ENCODE measurements at places on chromosomes 12 and 14. TPM values are rescaled to one million over a fixed set of nuclear protein-coding genes. Genes with fewer than 3 reads are reported as not detected.

DNA sequence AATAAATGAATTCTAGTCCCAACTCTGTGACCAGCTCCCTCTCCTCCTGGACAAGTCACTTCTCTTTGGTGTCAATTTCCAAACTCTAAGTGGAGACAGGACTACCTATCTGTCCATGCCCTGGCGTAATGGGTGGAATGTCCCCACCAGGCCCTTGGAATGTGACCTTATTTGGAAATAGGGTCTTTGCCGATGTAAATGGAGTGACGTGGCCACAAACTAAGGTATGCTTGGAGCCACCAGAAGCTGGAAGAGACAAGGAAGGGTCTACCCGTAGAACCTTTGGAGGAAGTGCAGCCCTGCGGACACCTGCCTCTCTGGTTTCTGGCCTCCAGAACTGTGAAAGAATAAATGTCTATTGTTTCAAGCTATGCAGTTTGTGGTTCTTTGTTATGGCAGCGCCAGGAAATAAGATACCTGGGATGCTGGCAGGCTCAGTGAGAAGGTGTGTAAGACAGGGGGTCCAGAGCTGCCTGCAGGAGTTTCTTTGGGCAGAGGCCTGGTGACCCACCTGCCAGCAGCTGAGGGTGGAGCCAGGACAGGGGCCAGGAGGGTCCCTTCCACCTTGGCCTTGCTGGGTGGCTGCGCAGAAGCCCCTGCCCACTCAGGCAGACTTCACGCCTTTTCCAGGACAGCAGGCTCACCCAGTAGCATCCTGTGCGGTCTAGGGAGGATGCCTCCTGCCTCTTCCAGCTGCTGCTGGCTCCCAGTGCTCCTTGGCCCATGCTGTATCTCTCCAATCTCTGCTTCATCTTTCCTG is 45.8 kb downstream of the ARL6IP4 start:
- H3K36me3 ChIP-seq: no peaks in the 10 kb centered on the region
- H3K27me3 ChIP-seq: no peaks in the 10 kb centered on the region
- no peak overlapping the region for H3K27ac ChIP-seq

DNA sequence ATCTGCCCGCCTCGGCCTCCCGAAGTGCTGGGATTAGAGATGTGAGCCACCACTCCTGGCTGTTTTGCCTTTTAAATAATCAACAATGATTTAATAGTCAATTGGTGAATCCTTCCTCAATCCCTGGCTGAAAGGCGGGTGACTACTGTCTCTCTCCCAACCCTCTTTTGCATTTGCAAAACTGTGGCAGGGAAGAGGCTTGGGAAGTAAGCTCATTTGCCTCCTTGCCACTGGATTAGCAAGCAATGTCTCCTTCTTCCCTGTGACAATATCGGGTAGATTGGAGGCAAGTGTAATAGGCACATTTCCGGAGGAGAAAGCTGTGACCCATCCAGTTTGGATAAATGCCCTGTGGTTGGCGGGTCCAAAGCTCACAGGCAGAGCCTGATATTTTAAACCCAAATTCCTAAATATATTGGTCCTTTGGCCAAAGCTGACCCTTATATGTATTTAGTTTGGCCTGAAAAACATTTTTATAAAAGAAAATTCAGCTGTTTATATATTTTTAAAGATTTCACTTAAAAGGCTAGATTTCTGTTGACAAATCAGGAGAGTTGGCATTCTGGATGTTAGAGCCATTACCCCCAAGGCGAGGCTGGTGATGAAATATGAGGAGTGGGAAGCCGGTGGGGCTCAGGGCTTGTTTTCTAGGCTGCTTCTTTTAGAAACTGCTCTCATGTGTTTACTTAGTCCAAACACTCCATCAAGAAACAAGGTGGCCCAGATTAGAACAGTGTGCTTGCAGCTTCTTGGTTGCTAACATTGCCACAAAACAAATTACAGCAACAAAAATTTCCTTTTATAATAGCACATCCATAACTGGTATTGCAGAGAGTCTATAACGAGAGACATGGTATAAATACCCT is 646.9 kb upstream of the TMEM132C start:
- no peaks in the 10 kb centered on the region for H3K4me1 ChIP-seq
- H3K36me3 ChIP-seq: no peaks in the 10 kb centered on the region
- DNase-seq: no peak
- no peak overlapping the region for H3K27ac ChIP-seq
- no peaks in the 10 kb centered on the region for H3K27me3 ChIP-seq

- H3K36me3 ChIP-seq: peaks cover 10% of the 10 kb centered on the region
- H3K4me1 ChIP-seq: peaks cover 3% of the 10 kb centered on the region
- DNase-seq: no peak
- H3K27ac ChIP-seq: no peak overlapping the region
- no peaks in the 10 kb centered on the region for H3K27me3 ChIP-seq
Observed at GRCh38 chr12:59689776-59690175, 93.9 kb downstream of the SLC16A7 start.

GRCh38 chr14:76146976-76147375 is 4.7 kb upstream of the GPATCH2L start:
- no peaks in the 10 kb centered on the region for H3K36me3 ChIP-seq
- no peak overlapping the region for H3K4me3 ChIP-seq

DNA sequence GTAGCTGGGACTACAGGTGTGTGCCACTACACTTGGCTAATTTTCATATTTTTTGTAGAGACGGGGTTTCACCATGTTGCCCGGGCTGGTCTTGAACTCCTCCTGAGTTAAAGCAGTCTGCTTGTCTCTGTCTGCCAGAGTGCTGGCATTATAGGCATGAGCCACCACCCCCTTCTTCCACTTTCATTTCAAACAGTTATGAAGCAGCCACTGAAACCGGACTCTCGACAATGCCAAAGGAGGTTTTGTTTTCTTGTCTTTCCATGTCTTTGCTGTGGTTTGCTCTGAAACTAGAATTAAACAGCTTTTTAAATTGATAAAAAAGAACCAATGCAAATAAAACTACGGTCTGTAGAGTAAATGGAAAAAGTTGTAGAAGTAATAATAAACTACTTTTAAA is 30.4 kb downstream of the RAP1B start:
- H3K4me3 ChIP-seq: peak overlapping the region; percentile 59
- H3K27me3 ChIP-seq: no peaks in the 10 kb centered on the region
- H3K27ac ChIP-seq: peak overlapping the region; percentile 67
- H3K36me3 ChIP-seq: peaks cover 36% of the 10 kb centered on the region
- peaks cover 89% of the 10 kb centered on the region for H3K4me1 ChIP-seq

DNA sequence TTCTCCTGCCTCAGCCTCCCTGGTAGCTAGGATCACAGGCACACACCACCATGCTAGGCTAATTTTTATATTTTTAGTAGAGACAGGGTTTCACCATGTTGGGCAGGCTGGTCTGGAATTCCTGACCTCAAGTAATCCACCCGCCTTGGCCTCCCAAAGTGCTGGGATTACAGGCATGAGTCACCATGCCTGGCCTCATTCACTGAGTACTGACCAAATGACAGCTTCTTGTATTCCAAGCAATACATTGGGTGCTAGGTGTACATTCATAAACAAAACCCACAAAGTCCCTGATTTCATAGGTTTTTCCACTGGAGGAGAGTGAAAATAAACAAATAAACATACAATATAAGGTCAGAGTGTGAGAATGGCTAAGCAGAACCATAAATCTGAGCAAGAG is 136.3 kb downstream of the HELB start:
- H3K4me3 ChIP-seq: no peak overlapping the region
- H3K4me1 ChIP-seq: no peaks in the 10 kb centered on the region
- H3K27me3 ChIP-seq: no peaks in the 10 kb centered on the region
- no peaks in the 10 kb centered on the region for H3K36me3 ChIP-seq

PELI2 gene
- 3.4 TPM for total RNA-seq

GRCh38 chr14:66629499-66629898 is 121.6 kb downstream of the GPHN start:
- no peaks in the 10 kb centered on the region for H3K27me3 ChIP-seq
- no peak overlapping the region for H3K27ac ChIP-seq
- H3K4me3 ChIP-seq: no peak overlapping the region
- no peak for DNase-seq

DYNLL1 gene
- 137 TPM for total RNA-seq

DNA sequence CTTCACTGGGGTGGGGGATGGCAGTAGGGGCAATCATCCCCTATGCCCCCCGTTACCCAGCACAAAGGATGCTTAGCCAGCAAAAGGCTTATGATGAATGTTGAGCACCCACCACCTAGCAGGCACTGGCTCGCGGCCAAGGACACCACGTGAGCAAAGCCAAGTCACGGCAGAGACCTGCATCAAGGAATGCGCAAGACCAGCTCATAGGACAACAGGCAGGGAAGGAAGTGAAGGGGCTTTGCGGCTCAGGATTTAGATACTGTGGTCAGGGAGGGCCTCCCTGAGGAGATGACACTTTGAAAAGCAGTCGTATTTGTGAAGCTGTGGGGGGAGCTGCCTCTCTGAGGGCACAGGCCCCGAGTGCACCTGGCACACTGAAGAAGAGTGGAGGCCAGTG is 32.8 kb downstream of the SH2B3 start:
- H3K27me3 ChIP-seq: no peaks in the 10 kb centered on the region
- H3K27ac ChIP-seq: peak overlapping the region; percentile 88
- H3K4me1 ChIP-seq: peaks cover 91% of the 10 kb centered on the region
- H3K4me3 ChIP-seq: peak overlapping the region; percentile 32
- H3K36me3 ChIP-seq: peaks cover 56% of the 10 kb centered on the region
- DNase-seq: peak; percentile 86

A2M gene
- total RNA-seq: not detected

DNA sequence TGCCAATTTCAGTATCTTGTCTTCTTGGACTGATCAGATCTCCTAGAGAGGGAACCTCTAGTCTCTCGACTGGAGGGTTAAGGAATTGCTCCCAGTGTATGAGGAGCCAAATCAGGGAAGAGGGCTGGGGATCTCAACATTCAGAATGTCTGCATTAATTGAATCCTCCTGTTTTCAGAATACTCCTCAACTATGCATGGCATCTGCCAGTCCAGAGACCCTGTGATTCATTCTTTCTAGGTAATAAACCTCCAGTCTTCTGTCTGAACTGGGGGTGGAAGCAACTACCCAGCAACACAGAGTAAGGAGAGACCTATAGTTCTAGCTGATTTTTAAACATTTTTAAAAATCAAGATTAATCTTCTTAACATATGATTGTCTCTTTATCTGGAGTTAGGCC is 92.7 kb downstream of the AKAP6 start:
- H3K36me3 ChIP-seq: no peaks in the 10 kb centered on the region
- no peak overlapping the region for H3K27ac ChIP-seq
- no peaks in the 10 kb centered on the region for H3K27me3 ChIP-seq
- H3K4me3 ChIP-seq: no peak overlapping the region

- H3K36me3 ChIP-seq: peaks cover 23% of the 10 kb centered on the region
- no peak for DNase-seq
- H3K4me1 ChIP-seq: peaks cover 46% of the 10 kb centered on the region
Observed at GRCh38 chr12:76531056-76531455, 28.5 kb downstream of the OSBPL8 start.

- H3K27me3 ChIP-seq: peaks cover 55% of the 10 kb centered on the region
- H3K4me1 ChIP-seq: peaks cover 13% of the 10 kb centered on the region
- peak overlapping the region; percentile 41 for H3K4me3 ChIP-seq
- H3K27ac ChIP-seq: no peak overlapping the region
Observed at GRCh38 chr14:30873308-30874119, 845 bp upstream of the COCH start.

DNA sequence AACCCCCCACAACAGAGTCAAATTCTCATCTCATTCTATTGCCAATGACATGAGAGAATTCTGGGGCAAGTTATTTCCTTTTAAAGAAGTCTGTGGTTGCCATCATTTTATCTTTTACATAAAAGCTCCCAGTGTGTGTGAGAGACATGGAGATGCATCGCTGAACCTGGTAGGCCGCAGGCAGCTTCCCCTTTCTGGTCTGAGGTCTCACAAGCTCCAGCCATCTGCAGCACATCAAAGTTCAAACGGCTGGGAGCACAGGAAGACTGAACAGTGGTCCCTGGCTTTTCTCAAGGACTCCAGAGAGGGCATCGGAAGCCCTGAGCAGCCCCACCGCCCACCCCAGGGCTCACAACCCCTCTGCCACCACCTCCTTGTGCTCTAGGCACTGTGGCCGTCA is 141.7 kb downstream of the RIMBP2 start:
- H3K27ac ChIP-seq: no peak overlapping the region
- no peaks in the 10 kb centered on the region for H3K4me1 ChIP-seq
- H3K36me3 ChIP-seq: no peaks in the 10 kb centered on the region
- H3K4me3 ChIP-seq: no peak overlapping the region
- H3K27me3 ChIP-seq: no peaks in the 10 kb centered on the region
- no peak for DNase-seq

LDHB gene
- total RNA-seq: 2,161 TPM

DNA sequence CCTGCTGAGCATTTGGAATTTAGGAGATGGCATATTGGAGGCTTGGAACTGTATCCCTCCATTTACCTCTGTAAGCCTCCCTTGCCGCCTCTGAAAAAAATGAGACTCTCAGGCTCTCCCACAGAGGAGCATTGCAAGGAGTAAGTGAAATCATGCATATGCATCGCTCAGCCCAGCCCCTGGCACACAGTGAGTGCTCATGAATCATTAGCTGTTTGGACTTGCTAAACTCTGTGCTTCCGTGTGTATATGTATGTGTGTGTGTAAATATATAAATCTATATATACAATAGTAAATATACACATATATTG is 17.1 kb upstream of the TBX3 start:
- H3K27me3 ChIP-seq: peaks cover 56% of the 10 kb centered on the region
- H3K4me1 ChIP-seq: no peaks in the 10 kb centered on the region
- DNase-seq: no peak
- H3K27ac ChIP-seq: no peak overlapping the region

DNA sequence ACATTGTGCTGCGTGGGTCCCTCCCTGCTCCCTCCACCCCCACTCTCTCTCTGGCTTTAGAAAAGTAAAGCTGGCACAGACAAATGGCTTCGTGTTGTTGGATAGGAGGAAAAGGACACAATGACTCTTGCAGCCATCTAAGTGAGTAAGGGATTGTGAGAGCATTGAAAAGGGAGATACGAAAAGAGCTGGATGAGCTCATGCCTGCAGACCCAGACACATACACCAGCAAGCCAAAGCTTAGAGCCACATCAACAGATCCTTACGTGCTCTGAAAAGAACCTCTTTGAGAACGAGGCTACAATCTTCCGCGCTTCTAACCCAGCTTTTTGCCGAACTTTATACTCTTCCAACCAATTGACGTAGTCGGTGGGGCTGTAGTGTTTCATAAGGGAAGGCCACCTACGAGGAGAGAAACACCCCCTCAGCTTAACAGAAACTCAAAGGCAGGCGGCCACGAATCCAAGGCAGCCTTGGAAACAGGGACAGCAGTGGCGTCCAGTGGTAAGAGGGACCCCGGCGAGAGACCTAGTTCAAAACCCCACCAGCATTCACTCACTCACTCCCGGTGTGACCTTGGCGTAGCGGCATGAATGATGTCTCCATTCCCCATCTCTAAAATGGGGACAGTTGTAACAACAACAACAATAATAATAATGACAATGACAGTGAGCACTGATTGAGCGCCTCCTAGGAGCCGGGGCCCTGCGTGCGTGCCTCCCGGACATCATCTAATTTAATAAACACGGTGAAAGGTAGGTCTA is 1.1 kb downstream of the FBXO21 start:
- peak overlapping the region; percentile 82 for H3K27ac ChIP-seq
- H3K4me1 ChIP-seq: peaks cover 30% of the 10 kb centered on the region
- H3K27me3 ChIP-seq: no peaks in the 10 kb centered on the region
- peak overlapping the region; percentile 91 for H3K4me3 ChIP-seq
- peaks cover 34% of the 10 kb centered on the region for H3K36me3 ChIP-seq
- no peak for DNase-seq

NPFF gene
- not detected for total RNA-seq

KRT74 gene
- total RNA-seq: not detected

- no peak for DNase-seq
- H3K27ac ChIP-seq: no peak overlapping the region
- peaks cover 9% of the 10 kb centered on the region for H3K27me3 ChIP-seq
- no peak overlapping the region for H3K4me3 ChIP-seq
- H3K36me3 ChIP-seq: no peaks in the 10 kb centered on the region
Observed at GRCh38 chr14:31947076-31947475, 130.0 kb upstream of the ARHGAP5 start.

CCDC175 gene
- not detected for total RNA-seq

ACRBP gene
- 2.0 TPM for total RNA-seq
